ENCODE measurements at places on chromosomes 2 and 18.

DNA sequence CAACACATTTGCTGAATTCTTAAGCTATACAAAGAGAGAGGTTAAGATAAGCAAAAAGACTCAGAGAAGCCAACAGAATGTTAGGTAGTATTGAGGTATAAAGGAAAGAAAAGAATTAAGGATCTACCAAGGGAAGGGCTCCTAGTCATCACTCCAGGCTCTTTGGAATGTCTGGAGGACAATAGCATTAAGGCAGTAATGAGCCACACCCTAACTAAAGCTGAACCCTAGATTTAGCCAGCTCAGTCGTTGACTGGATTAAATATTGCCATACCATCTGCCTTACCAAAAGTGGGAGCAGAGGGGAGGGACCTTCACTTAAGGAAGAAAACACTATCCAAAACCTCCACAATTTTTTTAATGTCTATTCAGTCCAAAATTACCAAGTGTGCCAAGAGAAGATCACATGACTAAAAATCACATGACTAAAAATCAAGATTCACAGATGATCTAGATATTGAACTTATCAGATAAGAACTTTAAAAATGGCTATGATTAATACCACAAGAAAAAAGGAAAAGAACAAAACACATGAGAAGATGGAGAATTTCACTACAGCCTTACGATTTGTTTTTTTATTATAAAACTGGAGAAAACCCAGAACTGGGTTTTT lies 59.7 kb downstream of the EXOC6B start:
- no peak for DNase-seq

DNA sequence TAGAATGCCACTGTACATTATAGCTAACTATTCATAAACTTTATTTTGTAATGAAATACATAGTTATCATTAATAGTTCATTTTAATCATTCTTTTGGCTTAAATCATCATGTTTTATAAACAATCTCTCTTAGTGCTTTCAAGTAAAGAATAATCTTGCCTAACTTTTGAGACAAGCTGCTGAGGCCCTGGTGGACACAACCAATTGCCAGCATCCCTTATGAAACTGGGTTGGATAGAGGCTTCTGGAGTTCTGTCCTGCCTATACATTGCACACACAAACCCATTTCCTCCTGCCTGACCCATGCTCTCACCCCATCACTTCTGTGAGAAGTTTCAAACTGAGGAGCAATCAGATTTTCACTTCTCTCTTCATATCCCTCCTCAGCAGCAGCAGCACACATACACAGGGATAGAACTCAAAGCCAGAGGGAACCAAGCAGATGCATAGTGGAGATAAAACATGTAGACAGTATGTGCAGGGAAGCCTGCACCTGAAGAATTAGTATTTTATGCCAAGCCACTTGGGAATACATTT lies 450.0 kb upstream of the SLC14A2 start:
- DNase-seq: no peak

- no peak for DNase-seq
Observed at GRCh38 chr2:70663411-70663810, 104.6 kb downstream of the ADD2 start.

GRCh38 chr2:159381574-159381973 lies 95.1 kb upstream of the WDSUB1 start:
- no peak for DNase-seq

GRCh38 chr2:103327386-103327785 lies 565.6 kb downstream of the TMEM182 start:
- DNase-seq: no peak

- DNase-seq: peak; percentile 24
Observed at GRCh38 chr2:161625314-161625919, 1.2 kb downstream of the SLC4A10 start.

GRCh38 chr2:2599441-2599840 lies 268.4 kb upstream of the MYT1L start:
- DNase-seq: no peak

DNA sequence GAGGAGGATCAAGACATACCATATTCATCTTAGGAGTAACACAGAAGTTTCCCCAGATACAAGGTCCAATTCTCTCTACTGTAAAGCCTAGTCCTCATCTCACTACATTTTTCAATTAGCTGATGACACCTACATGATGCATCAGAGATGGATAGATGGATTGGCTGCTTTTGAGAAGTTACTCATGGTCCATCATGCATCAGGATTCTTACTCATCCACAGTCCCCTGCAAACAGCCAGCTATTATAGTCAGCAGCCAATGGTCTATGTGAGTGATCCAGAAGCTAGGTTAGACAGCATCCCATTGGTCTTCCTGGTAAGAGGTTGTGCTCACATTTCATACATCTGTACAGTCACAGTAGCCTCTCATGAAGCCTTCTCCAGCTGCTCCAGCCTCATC lies 154.5 kb upstream of the NRP2 start:
- no peak for DNase-seq

Measured in hippocampal formation (tissue), 2 donors.